DND-41 (cell line): ENCODE measurements at places on chromosomes 7 and 10.

DNA sequence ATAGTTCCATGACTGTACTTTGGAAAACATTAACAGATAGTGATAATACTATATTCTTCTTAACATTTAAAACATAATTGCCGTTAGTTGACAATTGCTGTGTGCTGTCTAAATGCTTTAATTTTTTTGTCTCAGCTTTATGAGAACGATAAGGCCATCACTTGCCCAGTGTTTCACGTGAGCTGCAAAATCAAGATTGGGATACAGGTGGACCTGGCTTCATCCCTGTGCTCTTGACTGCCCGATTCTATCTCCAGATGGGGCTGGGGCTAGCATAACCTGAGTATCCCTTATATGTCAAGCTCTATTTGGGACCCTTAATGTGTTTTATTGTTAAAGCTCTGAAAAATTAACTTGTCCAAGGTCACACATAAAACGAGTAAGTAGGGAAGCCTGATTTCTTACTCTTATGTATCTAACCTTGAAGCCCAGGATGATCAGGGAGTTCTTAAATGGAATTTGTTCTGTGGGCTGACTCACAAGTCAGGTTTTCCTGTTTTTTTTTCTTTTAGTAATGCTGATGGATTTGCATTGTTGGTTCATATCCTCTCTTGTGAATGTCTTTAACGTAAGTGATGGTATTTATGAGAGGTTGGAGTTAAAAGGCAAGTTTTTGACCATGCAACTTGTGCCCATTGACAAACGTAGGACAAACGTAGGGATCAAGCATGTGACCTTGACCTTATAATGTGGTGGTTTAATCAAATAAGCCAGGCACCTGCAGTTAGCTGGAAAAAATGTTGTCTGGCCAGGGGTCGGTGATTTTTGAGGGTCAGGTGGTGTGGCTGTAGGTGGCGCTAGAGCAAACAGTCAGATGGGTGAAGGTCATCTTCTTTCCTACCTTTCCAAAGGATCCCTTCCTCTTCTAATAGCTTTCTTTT, 3.6 kb downstream of the PRKAR2B start:
- H3K36me3 ChIP-seq = no peaks in the 10 kb centered on the region
- no peak for DNase-seq
- peaks cover 37% of the 10 kb centered on the region for H3K27me3 ChIP-seq
- peaks cover 20% of the 10 kb centered on the region for H3K4me1 ChIP-seq

DNA sequence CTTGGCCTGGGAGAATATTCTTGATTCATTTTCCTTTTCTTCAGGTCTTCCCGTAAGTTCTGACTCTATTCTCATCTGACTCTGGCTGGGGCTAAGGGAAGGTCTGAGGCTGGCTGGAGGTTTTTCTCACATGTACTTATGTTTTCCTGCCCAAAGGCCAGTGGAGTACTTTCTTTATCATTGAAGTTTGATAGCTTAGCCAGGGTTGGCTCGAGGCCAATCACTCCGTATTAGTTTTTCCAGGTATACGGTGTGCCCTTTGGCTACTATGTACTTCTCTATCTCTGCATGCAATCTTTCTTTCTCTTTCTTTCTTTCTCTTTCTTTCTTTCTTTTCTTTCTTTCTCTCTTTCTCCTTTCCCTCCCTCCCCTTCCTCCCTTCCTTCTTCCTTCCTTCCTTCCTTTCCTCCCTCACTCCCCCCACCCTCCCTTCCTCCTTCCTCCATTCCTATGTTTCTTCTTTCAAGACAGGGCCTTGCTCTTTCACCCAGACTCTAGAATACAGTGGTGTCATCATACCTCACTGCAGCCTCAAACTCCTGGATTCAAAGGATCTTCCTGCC, 26.8 kb upstream of the VKORC1L1 start:
- H3K27ac ChIP-seq = no peak overlapping the region
- H3K4me3 ChIP-seq = no peak overlapping the region

- DNase-seq = no peak
- no peaks in the 10 kb centered on the region for H3K36me3 ChIP-seq
- H3K4me3 ChIP-seq = no peak overlapping the region
- H3K4me1 ChIP-seq = no peaks in the 10 kb centered on the region
- peaks cover 7% of the 10 kb centered on the region for H3K27me3 ChIP-seq
- no peak overlapping the region for H3K27ac ChIP-seq
Observed at GRCh38 chr7:155942226-155942950, 130.1 kb upstream of the SHH start.

DNA sequence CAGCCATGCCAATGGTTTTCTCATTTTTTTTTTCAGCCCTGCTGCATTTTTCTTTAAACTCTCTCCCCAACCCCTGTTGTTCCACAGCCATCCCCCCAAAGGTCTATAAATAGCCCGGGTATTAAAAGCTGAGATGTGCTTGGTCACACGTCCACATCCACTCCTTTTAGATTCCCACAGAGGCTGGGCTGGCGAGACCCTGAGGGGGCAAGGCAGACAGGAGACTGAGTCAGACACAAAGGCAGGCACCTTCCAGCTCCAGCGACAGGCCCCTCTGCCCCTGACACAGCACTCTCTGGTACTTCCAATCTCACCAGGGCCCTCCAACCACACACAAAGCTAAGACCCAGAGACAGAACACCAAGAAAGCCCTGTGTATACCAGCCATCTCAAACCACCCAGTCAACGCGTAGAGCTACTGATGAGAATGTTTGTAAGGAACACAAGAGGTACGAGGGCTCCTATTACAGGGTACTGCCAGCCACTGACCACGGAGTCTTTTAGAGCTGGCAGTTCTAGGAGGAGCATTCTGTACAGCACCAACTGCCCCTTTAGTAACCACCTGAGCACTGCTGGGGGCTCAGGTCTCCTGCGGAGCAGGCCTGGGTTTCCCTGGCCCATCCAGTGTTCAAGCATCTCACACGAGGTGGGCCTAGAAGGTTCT, 64.2 kb upstream of the DDC start:
- no peak overlapping the region for H3K4me3 ChIP-seq
- DNase-seq = no peak
- H3K36me3 ChIP-seq = no peaks in the 10 kb centered on the region
- no peak overlapping the region for H3K27ac ChIP-seq
- no peaks in the 10 kb centered on the region for H3K4me1 ChIP-seq

DNA sequence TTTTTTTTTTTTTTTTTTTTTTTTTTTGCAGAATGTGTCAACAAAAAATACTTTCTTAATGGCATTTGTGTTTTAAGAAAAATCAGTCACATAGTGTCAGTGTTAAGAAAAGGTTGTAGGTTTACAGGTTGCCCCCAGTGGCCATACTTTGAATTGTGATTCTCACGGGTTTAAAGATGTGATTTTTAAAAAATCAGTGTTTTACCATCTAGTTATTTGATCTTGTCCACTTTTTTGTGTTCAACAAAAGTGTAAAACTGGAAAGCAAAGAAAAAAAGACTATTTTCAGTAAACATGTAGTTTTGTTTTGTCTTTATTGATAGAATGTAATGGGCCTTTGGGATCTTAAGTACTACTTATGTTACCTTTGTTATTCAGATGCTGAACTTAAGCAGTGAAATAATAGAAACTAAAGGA, 25.7 kb downstream of the SUV39H2 start:
- no peak overlapping the region for H3K27ac ChIP-seq
- DNase-seq = no peak
- peaks cover 93% of the 10 kb centered on the region for H3K36me3 ChIP-seq
- H3K4me1 ChIP-seq = no peaks in the 10 kb centered on the region
- H3K27me3 ChIP-seq = no peaks in the 10 kb centered on the region

- no peaks in the 10 kb centered on the region for H3K27me3 ChIP-seq
- no peaks in the 10 kb centered on the region for H3K4me1 ChIP-seq
- no peaks in the 10 kb centered on the region for H3K36me3 ChIP-seq
- no peak overlapping the region for H3K4me3 ChIP-seq
- no peak overlapping the region for H3K27ac ChIP-seq
- DNase-seq = no peak
Observed at GRCh38 chr7:13028825-13029099, 341.3 kb downstream of the ARL4A start.

DNA sequence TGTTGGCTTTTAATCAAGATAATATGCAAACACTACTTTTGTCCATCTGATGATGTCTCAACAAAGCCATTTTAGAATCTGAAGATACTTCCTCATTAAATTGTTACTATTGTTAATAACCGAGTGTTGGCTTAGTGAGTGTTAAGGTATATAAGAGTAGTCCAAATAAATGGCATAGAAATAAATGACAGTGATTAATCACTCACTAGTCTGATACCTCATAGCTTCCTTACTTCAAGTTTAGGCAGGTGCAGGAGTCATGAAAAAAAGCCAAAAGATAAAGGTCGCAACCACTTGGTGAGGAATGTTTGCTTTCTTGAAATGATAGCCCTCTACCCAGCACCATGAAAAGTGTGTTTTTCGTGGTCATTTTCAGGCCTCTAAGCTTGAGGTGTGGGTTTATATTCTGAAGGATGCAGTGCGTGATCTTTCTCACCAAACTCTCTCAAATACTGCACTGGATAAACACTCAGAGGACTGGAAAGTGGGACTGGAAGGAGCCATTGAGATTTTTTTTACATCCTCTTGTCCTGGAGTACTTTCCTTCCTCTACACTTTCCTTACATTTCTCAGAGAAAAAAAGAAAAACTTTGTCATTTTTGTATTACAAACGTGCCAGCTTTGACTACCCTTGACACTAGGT, 138.1 kb downstream of the KIAA1217 start:
- DNase-seq = no peak
- H3K4me3 ChIP-seq = no peak overlapping the region
- peaks cover 86% of the 10 kb centered on the region for H3K4me1 ChIP-seq
- peak overlapping the region; percentile 61 for H3K27ac ChIP-seq
- H3K36me3 ChIP-seq = no peaks in the 10 kb centered on the region
- H3K27me3 ChIP-seq = no peaks in the 10 kb centered on the region

- no peaks in the 10 kb centered on the region for H3K4me1 ChIP-seq
- no peaks in the 10 kb centered on the region for H3K36me3 ChIP-seq
- H3K27me3 ChIP-seq = no peaks in the 10 kb centered on the region
- H3K4me3 ChIP-seq = no peak overlapping the region
- no peak overlapping the region for H3K27ac ChIP-seq
- DNase-seq = no peak
Observed at GRCh38 chr7:41809529-41809939, 106.6 kb upstream of the INHBA start.
